Stimulated activated CD4-positive, alpha-beta T cell treated with anti-CD3 and anti-CD28 coated beads, Interleukin-4, amount 100 ng/mL, for 1 hour (primary cell): ENCODE measurements at places on chromosomes 2 and 18.

GRCh38 chr2:70498054-70498453, 55.6 kb downstream of the TGFA start:
- no peak for DNase-seq

DNA sequence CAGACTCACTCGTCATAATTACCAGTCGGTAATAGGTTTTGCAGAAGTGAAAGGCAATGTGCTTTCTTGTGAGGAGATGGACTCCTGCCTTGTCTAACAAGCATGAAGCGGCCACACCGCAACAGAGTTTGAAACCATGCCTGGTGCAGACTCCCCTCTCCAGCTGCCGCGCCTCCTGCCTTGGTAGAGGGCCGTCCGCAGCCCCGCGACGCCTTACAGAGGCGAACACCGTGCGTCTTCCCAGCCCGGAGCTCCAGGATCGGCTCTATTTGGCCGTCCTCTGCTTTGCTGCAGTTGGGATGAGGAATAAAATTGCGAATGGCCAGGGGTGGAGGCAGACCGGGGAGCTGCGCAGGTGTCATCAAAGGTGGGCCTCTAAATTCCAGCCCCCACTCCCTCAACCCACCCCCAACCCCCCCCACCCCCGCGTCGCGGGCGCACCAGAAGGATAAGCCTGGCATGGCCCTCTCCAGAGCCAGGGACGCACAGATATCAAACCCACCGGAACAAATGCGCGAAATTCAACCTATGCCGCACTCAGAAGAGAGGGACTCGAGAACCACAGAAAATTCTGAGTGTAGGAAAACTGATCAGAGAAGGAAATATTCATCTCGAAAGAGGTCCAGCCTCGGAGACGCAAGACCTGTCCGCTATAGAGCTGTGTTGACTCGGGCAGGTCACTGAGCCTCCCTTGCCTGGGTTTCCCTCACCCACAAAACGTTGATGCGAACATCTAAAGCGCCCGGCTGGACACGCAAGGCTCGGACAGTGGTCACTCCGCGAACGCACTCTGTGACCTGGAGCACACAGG, 1.1 kb downstream of the TRABD2A start:
- DNase-seq: peak; percentile 39

DNA sequence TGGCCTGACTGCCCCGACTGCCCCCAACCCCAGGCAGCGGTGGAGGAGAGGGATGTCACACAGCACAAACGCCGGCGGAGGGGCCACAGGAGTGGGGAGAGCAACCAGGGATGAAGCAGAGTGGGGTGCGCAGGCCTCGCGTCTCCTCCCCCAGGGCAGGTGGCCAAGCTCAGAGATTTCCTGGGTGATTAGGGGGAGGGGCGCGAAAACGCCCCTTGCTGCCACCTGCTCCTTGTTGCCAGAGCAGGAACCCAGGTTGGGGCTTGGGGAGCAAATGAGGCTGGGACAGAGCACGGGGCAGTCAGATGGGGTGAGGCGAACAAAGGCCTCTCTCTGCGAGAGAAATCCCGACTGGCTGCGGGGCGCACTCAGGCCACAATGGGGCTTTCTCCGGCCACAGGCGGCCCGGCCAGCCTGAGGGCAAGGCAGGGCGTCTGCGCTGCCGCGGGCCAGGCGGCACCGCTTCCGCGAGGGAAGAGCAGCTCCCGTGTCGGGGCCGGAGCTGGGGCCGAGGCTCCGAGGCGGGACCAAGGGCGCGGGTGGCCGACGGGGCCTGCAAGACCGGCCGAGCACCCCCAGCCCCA, 11.5 kb downstream of the TEX44 start:
- no peak for DNase-seq

GRCh38 chr18:55473058-55473457, 114.9 kb downstream of the TCF4 start:
- DNase-seq: no peak

GRCh38 chr2:55120634-55121359, 70.5 kb upstream of the RTN4 start:
- no peak for DNase-seq

DNA sequence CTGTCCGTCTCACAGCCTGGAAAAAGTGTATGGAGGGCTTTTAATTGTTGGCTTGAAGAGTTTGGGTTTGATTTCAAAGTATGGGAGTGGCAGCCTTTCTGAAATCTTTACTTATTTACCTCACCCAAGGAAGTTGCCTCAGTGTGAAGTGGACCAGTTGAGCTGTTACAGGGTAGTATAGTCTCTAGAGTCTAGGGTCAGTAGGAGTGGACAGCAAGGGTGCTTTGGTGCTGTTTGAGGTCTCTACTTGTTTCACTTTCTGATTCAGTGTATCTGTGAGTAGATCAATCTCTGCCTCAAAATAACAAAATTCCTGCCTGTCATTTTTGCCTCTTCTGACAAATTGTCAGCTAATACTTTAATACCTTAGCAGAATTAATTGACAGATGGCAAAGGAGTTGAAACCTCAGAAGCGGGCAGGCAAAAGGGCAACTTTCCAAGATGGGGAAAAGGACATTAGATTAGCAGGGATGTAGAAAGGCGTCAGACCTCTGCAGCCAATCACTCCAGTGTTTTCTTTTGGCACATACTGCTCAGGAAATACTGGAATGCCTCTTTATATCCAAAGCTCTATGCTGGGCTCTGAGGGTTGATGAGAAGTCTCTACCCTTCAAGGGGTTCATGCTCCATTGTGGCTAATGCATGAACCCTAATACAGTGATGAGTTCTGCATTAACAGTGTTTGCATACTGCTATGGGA, 5.9 kb downstream of the RIOK3 start:
- DNase-seq: no peak

GRCh38 chr2:141079231-141079630, 1051.6 kb downstream of the LRP1B start:
- no peak for DNase-seq

DNA sequence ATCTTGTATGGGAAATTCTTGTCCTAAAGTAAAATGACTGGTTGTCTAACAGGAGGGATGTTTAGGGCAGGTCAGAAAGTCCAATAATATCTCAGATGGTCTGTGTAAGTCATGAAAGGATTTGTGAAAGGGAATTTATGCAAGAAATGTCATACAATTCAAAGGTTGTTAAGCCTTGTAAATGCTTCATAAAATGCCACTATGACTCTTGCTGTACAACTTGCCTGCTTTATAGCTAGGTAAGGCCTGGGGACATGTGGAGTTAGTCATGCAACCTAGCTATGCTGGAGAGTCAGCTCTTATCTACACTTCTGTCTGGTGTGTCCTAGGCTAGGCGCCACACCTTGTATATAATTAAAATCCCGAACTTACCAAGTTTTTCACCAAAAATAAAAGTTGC, 36.9 kb upstream of the VWA3B start:
- no peak for DNase-seq

- no peak for DNase-seq
Measured at GRCh38 chr18:61554946-61555361, 221.7 kb downstream of the CDH20 start.

- no peak for DNase-seq
Measured at GRCh38 chr2:74223941-74224770, 25.7 kb downstream of the MTHFD2 start.

GRCh38 chr2:197293252-197294007, 17.1 kb downstream of the ANKRD44 start:
- no peak for DNase-seq

DNA sequence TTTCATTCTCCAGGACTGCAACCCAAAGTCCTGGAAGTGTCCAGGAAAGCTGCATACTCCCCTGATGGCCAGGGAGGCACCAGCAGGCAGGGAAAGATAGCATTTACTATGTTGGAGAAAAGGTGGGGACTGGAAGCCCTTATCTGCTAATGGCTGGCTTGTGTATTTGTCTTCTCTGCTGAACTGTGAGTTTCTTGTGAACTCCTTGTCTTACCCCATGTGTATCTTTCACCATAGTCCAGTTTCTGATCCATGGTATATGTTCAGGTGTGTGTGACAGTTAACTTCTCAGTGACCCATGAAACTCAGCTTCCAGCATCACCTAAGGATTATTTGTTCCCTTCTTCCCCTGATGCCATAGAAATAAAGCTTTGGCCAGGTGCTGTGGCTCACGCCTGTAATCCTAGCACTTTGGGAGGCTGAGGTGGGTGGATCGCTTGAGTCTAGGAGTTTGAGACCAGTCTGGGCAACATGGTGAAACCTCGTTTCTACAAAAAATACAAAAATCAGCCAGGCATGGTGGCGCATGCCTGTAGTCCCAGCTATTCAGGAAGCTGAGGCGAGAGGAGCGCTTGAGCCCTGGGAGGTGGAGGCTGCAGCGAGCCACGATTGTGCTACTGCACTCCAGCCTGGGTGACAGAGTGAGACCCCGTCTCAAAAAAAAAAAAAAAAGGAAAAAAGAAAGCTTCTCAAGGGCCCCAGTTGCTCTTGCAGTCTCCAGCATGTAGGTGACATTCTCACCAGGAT, 112.8 kb upstream of the MAP4K3 start:
- DNase-seq: no peak

DNA sequence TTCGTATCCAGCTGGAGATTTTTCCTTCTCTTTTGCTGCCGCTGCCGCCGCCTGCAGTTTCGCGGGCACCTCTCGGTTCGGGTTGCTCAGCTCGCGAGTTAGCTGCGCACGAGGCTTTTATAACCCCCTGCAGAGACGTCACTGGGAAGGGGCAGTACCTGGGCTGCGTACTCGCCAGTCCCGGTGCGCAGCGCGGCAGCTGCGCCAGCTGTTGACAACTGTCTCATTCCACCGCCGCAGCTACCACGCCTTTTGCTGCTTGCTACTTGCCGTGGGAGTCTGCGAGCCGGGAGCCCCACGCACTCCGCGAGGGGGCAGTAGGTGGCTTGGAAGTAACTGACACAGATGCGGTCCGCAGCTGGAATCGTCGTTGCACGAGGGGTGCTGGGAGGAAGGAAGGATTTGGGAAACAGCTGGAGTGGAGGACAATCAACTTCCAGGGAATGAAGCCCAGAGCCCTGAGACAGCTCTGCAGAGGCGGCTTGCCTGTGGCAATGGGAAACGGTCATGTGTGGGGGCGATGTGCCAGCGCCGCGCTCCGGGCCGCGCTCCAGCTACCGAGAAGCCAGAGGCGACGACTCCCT, at the start of gene TACR1:
TSS of gene TACR1 (minus strand) at position 93 of the 584 bp plus-strand sequence. CDS start 586 bp downstream, outside the sequence.
- peak; percentile 51 for DNase-seq

GRCh38 chr18:47898696-47899095, 31.8 kb downstream of the SMAD2 start:
- DNase-seq: no peak

DNA sequence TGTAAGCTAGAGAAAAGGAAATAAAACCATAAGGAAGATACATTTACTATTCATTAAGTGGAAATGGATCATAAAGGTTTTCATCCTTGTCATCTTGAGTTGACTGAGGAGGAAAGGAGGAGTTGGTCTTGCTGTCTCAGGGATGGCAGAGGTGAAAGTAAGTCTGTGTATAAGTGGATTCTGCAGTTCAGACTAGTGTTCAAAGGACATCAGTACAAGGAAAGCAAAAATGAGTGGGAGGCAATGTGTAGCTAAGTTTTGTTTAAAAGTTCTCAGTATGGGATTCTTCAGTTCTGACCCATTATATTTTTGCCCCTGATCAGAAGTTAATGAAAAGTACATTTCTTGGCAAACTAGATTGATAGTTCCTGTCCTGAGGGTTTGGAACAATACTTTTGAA, 18.9 kb downstream of the SLC20A1 start:
- no peak for DNase-seq

GRCh38 chr18:59921384-59921891, 21.6 kb downstream of the PMAIP1 start:
- no peak for DNase-seq

DNA sequence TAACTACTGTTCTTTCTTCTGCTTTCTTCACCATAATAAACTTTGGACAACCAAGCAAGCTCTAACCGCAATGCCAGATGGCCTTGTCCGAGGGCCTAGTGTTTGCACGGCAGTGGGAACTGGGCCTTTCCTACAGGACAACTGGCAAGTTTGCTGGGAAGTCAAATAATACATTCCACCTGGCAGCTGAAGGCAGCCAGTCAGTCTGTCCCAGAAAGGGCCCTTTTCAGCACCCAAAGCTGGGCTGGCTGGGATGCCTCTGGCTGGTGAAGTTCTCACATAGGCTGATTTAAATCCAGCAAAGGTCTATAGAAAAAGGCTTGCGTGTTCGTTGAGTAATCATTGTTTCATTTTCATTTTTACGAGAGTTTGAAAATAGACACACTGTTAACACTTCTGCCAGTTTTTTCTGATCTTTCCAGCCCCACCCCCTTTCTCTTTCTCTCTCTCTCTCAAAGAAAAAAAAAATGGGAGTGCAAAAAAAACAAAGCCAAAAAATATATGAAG, 110.0 kb upstream of the EPAS1 start:
- peak; percentile 37 for DNase-seq

- no peak for DNase-seq
Measured at GRCh38 chr2:150483532-150483931, 3.9 kb downstream of the RND3 start.

DNA sequence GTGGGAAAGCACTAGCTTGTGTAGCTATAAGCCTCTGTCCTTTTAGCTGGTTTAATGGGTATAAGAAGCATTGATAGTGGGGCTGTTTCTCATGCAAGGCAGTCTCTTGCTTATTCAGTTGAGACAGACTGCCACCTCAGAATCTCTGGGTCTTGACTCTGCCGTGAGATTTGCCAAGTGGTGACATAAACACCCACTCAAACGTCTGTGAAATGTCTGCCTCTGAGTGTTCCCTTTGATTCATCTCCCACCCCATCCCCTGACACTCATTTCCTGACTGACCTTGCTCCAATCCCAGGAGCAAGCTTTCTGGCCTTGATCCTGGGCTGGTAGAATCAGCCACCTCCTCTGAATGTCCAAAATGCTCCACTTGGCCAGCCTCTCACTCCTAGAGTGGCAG, 141.9 kb upstream of the RBMS1 start:
- no peak for DNase-seq

GRCh38 chr18:67514901-67515540, 1.5 kb downstream of the DSEL start:
- DNase-seq: no peak

- no peak for DNase-seq
Measured at GRCh38 chr2:108257757-108258331, 18.1 kb downstream of the SULT1C3 start.

- DNase-seq: no peak
Measured at GRCh38 chr2:134110532-134110931, 143.3 kb upstream of the MGAT5 start.

DNA sequence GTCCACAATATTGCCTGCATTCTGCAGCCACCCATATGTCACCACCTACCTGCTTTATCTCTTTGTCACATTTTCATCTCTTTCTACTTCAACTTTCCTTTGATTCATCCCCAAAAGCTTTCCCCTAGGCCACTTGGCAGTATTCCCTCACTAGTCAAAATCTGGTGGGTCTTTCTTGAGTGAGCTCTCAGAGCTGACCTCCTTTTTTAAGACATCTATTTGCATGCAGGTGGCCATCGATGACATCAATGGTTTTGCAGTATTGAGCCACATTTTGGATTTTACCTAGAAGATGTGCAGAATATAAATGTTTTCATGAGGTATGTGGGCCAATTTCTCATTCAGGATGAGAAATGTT, 133.4 kb upstream of the REG3A start:
- DNase-seq: no peak

GRCh38 chr2:161120775-161121174, 39.5 kb upstream of the TANK start:
- DNase-seq: no peak

- no peak for DNase-seq
Measured at GRCh38 chr2:207418419-207418818, 111.3 kb upstream of the CREB1 start.

GRCh38 chr2:165725421-165725820, 68.6 kb downstream of the GALNT3 start:
- no peak for DNase-seq

GRCh38 chr18:46320928-46321711, 216.9 kb downstream of the HAUS1 start:
- DNase-seq: no peak
